ENCODE measurements at places on chromosomes 2 and 18. TPM values are rescaled to one million over a fixed set of nuclear protein-coding genes. Genes with fewer than 3 reads are reported as not detected.

DNA sequence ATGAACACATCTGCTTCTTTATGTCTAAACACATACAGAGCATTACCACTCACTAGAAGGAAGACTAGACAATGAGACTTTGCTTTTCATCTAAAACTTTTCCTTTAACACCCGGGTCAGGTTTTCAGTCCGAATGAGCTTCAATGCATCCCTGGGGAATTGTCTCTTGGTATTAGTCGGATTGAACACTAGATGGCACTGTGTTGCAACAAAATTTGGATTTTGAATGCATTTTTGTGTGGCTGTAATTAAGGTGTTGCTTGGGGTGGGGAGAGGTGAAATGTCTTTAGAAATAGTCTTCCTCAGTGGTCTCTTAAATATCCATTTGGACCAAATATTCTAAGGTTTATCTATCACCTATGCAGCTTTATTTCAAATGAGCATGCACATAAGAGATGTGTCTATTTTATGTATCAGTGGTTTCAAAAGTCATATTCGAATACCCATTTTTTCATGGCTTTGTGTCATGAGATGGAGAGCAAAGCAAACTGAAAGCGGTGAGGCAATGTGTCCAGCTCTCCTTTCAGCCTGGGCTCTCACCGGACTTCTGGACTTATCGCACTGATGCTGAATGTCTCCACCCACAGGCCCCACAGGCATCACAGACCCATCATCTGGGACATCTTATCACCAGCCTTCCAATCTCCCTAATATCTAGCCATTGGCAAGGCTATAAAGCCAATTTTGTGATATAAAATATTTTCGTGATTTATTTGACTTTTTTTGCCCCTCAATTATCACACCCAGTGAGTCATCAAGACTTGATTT is 510.3 kb downstream of the RNF144A start:
- DNase-seq = no peak

Gene KATNAL2
- total RNA-seq = 2.7 TPM

- DNase-seq = no peak
These were observed 27.9 kb upstream of the NT5DC4 start for GRCh38 chr2:112692918-112693317.

GRCh38 chr2:197108758-197109157 is 182.3 kb upstream of the PGAP1 start:
- DNase-seq = peak; percentile 86

DNA sequence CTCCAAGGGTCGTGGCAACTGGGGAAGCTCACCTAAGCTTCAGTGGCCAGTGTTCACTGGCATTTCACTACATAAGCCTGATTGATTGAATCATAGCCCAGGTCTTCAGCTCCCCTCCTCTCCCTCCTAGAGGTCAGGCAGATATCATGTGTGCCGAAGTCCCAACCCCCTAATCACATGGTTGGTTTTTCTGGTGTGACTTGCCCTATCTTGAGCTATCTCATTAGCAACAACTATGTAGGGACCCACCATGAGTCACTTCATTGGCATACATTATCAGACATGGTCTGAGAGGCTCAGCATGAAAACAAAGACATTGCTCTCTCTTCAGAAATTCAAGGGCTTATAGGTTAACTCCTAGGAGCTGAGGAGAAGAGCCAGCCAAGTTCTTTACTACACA is 76.8 kb downstream of the LYPD1 start:
- DNase-seq = no peak

DNA sequence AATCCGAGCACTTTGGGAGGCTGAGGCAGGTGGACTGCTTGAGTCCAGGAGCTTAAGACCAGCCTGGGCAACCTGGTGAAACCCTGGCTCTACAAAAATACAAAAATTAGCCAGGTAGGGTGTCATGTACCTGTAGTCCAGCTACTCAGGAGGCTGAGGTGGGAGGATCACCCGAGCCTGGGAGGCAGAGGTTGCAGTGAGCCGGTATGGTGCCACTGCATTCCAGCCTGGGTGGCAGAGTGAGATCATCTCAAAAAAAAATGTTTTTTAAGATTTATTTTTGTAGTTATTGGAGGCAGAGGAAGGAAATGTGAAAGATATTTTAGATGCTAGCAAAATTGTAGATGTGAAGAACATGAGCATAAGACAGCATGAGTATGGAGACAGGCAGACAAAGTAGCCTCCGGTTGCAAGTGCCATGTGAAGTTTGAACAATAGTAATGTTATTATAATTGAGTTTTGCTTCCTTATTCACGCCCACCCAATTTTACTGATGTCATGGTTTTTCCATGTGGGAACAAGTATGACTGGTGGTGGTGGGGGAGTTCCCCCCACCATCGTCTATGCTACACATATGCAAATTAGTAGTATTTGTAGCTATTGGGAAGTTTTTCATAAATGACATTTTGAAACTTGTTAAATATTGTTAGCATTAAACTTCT is 18.0 kb downstream of the REL start:
- no peak for DNase-seq

DNA sequence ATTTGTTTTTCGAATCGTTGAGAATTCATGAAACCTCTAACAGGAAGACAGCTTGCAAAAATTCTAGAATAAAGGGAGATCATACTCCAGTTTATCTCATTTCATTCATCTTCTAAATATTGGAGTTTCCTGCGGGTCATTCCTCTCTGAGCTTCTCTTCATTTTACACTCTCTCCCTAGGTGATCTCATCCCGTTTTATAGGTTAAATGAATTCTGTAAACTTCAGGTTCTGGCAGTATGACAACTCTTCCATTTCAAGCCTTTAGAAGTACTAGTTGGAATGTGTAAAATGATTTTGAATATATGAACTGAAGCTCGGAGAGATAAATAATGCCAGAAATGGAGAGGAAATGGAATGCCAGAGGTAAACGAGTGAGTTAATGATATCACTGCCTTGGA is 312.4 kb downstream of the METTL4 start:
- no peak for DNase-seq

- DNase-seq = no peak
These were observed 44.5 kb downstream of the TMEM131 start for GRCh38 chr2:97951155-97951680.

DNA sequence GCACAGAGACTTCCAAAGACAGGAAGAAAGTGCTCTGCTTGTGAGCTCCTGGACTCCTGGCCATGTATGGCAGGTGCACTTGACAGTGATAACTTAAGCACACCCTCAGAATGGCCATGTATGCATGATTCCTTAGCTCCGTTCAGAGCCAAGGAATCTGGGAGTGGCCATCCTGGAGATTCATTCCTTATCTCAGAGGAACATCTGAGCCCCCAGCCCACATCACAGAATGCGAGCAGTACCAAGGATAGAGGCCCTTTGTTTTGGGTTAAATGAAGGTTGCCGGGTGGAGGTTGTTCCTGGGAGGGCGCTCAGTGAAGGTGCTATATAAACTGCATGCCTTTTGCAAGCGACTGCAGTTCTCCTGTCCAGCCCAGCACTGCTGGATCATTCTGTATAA is 26.9 kb downstream of the DIPK1C start:
- no peak for DNase-seq

Gene AKAIN1
- total RNA-seq = not detected

Gene FSHR
- total RNA-seq = 0.20 TPM

DNA sequence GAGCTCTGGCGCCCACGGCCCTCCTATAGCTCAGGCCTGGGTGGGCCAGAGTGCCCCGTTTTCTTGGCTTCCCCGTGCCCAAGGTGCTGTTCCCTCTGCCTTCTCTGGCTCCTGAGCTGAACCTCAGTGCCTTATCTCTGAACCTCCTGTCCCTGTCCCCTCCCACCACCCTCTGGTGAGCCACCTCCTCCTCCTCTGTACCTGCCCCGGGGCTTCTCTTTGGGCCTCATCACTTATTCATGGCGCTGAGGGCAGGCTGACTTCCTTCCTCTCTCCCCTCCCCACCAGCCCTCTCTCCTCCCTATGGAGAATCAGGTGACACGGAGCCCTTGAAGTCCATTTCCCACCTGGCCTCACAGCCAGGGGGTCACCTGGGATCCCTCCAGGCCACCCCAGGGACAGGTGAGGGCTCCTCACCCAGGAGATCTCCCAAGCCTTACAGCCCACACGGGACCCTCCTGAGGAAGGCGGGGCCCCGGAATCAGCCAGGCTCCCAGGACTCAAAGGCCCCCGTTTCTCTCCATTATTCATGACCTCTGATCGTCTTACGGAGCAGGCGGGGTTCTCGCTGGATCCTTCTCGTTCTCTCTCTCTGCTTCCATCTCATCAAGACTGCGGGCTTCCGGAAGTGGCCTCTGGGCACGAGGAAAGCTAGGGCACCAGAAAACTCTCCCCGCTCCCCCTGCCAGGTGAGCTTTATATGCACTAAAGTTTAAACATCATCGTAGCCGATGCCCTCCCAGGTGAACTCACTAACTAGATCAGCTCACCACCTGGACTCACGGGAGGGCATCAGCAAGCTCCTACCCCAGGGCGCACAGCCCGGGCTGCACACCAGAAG is at the start of gene LOXHD1:
LOXHD1 (minus strand) TSS at position 106 of the 841 bp plus-strand sequence. CDS start 187 bp downstream, outside the sequence.
- no peak for DNase-seq

DNA sequence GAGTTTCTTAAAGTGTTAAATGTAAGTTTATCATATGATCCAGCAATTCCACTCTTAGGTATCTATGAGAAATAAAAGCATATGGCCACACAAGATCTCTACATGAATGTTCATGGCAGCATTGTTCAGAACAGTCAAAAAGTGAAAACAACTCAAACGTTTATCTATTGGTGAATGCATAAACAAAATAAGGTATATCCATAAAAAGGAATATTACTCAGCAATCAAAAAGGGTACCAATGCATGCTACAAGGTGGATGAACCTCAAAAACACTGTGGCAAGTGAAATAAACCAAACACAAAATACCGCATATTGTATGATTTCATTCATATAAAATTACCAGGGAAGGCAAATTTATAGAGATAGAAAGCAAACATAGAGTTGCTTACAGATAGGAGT is 337.6 kb downstream of the PIK3C3 start:
- DNase-seq = no peak

- no peak for DNase-seq
These were observed 94.4 kb downstream of the ITGB1BP1 start for GRCh38 chr2:9328931-9329330.

Gene PKP4
- total RNA-seq = 70.4 TPM

- DNase-seq = peak; percentile 29
These were observed 12.8 kb downstream of the PXDN start for GRCh38 chr2:1731447-1731962.

DNA sequence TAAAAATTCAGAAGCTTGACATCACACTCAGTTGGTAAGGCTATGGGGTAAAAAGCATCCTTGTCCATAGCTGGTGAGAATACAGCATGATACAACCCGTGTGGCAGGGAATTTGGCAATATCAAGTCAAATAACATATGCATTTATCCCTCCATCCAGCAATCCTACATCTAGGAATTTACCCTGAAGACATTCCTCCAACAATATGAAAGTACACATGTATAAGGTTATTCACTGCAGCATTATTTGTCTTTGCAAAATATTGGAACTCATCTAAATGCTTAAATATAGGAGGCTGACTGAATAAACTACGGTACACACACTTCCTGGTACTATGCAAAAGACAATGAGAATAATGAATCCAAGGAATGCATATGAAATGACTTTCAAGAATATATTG is 101.0 kb downstream of the MEP1B start:
- DNase-seq = no peak

Data from left ventricle myocardium superior (tissue), 1 donor.